Stimulated activated CD8-positive, alpha-beta memory T cell treated with anti-CD3 and anti-CD28 coated beads, Interleukin-15, amount 100 ng/mL, for 4 hours (primary cell): ENCODE measurements at places on chromosomes 3 and 15.

DNA sequence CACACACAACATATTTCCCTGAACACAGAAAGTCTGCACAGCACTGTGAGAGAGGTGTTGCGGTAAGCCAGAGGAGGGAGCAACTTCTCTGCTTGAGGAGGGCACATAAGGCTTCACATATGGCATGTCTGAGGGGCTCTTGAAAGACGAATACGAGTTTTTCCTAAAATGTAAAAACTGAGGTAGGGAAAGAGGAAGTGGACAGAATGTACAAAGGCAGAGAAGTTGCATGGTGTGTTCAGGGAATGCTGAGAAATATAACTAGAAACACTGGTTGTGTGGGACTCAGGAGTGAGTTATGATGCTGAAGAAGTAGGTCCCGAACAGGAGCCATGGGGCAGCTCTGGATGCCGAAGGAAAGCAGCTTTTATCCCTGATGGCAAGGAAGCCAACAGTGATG is 22.8 kb upstream of the ATP8B4 start:
- DNase-seq, result no peak

DNA sequence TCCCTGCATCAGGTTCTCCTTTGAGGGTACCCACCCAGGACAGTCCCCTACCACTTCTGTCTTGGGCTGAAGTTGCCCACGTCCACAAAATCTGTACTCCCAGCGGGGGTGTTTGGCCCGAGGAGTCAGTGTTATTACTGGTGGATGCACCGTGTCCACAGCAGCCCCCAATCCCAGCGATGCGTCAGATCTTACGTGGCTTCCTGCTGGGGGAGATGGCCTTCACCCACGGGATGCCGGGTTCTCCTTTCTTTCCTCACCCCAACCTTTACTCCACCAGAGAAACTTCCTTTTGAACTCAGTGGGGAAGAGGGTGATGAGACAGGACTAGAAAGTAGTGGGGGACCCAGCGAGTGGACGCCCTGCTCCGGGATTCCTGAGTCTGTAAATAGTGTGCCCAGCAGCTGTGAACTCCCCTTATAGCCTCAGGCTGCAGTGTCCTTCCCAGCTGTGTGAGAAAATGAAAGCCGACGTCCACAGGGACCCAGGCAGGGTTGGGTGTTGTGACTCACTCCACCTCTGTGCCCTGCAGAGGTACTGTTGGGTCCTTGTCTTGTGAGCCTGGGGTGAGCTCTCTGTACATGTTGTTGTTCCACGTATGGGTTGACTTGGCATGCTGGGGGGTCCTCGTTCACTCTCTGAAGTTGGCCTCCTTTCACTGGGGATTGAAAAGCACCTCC is 31.5 kb downstream of the CRTAP start:
- no peak for DNase-seq

DNA sequence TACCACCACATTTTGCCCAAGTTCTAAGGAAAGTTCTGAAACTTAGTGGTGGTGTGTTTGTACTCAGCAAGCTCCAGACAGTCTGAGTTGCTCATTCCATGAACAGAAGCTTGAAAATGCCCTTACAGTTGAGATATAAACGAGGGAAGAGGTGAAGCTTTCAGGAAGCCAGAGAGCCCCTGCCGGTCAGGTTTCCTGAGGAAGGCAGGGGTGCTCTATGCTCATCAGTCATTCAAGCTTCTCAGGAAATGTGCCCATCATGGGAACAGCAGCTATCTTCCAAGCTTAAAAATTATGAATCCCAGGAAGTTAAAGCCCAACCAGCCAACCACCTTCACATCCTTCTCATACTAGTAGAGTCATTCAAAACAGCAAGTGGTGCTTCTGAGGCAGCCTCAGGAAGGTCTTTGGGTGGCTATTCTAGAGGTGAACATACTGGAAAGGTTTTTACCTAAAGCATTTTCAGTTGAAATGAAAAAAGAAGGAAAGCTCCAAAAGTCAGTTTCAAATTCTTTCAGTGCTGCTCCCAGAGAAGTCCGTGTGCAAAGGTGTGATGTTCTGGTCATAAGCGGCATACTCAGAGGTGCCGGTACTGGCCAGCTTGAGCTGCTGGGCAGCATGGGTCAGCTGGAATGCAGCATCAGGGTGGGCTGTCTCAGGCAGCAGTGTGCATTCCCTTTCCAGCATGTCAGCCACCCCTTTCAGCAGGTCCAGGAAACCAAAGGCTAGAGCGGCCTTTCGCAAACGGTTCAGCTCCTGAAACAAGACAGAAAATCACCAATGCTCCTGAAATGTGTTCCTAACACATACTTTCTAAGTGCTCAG is 31.8 kb downstream of the INTS14 start:
- no peak for DNase-seq

DNA sequence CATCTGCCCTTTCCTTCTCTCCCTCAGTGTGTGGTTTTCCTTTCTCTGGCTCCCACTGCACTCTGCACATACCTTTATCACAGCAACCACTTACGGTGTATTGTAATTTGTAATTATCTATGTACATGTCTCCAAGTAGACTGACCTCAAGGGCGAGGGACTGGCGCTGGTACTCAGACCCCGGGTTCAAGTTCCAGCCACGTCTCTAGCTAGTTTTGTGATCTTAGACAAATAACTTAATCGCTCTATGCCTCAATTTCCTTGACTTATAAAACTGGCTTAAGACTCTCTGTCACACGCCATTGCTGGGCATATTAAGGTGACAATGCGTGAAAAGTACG is 607 bp upstream of the SENP2 start:
- DNase-seq, result no peak

GRCh38 chr3:183381179-183381578 is 47.2 kb downstream of the MCF2L2 start:
- no peak for DNase-seq

DNA sequence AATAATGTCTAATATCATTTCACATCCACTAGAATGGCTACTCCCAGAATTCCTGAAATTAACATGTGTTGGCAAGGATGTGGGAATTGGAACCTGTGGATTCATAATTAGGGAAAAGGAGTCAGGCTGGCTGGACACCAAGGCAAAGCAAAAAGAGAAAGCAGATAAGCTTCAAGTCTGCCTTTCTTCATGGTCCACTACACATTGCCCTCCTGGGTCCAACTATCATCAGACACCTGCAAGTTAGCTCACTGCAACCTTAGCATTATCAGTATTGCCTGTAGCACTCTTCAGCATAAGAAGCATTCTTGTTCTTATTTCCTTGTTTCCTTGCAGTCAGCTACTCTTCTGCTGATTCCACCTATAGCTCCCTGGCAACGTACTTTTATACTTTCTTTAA is 124.3 kb downstream of the ZNF280D start:
- no peak for DNase-seq

GRCh38 chr3:121809249-121809648 is 25.6 kb downstream of the IQCB1 start:
- no peak for DNase-seq

GRCh38 chr15:32723171-32723948 is 5.6 kb downstream of the GREM1 start:
- no peak for DNase-seq

GRCh38 chr3:31882431-31882830 is 98.6 kb downstream of the OSBPL10 start:
- no peak for DNase-seq

- no peak for DNase-seq
Observed at GRCh38 chr15:31222773-31223341, 103.8 kb upstream of the KLF13 start.

DNA sequence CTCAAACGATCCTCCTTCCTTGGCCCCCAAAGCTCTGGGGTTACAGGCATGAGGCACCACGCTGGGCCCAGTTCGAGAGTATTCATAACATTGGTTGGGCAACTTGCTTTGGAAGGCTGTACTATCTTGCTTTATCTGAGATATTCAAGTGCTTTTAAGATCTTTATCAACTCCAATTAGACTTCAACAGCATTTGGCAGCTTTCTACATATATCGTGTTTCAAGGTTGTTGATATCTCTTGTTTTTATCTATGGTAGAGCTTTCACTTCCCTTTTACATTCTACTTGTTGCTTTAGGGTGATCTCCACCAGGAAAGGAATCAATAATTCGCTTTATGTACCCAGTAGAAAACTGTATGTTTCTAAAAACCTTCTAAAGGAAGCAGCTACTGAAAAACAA is 395.3 kb downstream of the IL5RA start:
- no peak for DNase-seq

DNA sequence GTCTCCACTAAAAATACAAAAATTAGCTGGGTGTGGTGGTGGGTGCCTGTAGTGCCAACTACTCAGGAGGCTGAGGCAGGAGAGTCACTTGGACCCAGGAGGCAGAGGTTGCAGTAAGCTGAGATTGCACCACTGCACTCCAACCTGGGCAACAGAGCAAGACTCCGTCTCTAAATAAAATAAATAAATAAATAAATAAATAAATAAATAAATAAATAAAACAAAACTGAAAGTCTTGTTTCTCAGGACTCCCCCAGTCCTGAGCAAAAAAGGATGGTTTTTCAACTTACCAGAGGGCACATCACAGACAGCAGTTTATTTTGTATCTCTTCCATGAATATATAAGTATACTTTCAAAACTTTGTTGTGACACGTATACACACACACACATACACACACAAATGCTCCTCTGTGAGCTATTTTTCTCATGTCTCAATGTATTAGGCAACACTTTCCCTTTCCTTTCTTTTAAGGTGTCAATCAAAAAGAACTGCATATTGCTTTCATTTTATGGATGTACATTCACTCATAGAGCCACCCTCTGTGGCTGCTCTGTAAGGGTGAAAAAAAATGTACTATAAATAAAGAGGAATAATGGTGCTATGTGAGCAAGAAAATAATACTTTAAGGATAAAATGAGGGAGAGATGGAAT is 54.8 kb upstream of the MITF start:
- DNase-seq, result no peak

- DNase-seq, result no peak
Observed at GRCh38 chr3:149180057-149180573, 41.5 kb downstream of the CP start.

DNA sequence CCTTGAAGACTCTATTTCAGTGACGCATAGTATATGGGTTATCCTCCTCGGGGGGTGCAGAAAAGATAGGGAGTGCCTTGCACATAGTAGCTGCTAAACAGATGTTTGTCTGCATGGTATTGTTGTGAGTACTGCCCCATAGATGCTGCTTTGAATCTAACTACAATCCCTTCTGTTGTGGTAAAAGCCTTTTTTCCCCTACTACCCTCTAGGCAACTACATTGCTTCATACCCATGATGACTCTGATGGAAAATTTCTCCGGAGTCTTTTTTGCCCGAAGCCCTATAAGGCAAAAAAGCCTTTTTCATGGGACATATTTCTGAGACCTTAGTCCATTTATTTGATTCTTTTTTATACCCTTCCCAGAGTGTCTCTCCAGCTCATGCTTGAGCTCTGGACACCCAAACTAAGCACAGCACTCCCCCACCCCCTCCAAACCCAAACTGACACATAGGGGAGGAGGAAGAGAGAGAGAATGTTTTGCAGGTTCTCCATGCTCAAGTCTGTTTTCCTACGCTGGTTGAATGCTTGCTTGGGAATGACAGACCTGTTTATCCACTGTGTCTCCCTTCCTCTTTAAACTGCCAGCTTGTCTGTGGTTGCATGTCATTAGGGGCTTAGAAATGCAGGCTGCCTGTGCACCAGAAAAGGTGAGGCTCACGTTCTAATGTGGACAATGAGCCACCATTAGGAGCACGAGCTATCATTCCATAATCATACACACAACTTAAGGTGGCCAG is 52.9 kb downstream of the LRTM1 start:
- no peak for DNase-seq

GRCh38 chr15:66006986-66007385 is 137.7 kb downstream of the RAB11A start:
- no peak for DNase-seq

DNA sequence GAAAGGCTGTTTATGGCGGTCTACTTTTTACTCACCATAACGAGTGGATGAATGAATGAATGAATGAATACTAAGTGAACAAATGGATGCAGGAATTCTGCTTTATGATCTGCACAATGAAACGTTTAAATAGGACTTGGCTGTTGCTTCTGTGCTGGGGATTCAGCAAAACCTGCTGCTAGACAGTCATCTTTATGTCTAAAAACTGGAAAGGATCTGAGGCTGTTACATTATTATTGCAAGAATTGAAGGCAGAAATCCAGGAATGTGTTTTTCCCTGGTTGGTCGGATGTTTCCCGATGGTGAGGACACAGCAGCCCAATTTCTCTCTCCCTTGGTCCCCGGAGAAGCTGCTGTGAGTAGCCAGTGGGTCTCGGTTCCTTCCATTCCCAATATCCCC is 94.2 kb downstream of the GABRG3 start:
- DNase-seq, result no peak

DNA sequence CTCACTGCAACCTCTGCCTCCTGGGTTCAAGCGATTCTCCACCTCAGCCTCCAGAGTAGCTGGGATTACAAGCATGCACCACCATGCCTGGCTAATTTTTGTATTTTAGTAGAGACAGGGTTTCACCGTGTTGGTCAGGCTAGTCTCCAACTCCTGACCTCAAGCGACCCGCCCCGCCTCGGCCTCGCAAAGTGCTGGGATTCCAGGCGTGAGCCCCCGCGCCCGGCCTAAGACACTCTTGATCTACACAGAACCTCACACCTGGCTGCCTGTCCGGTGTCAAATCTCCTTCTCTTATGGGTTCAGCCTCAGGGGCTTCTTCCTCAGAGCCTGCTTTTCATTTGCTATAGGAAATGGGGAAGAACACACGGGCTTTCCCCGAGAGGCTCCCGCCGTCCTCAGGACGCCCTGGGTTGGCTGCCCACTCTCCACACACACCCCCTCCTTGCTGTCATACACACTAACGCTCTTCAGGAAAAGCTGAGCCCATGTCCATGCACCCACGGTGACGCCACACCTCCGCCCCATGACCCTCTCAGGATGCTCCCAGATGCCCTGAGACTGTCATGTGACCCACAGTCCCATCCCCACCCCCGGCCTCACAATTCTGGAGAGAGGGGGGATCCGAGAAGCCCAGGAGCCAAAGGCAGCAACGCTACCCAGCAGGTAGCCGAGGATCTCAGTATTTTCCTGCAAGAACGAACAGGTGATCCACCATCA is 10.4 kb downstream of the TMEM44 start:
- DNase-seq, result no peak

DNA sequence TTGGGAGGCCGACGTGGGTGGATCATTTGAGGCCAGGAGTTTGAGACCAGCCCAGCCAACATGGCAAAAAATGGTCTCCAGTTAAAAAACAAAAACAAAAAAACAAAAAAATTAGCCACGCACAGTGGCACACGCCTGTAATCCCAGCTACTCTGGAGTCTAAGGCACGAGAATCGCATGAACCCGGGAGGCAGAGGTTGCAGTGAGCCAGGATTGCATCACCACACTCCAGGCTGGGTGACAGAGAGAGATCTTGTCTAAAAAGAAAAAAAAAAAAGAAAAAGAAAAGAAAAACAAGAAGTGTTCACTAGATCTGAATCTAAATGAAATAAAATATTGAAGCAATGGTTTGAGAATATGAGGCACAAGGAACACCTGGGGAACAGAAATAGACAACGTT is 36.7 kb downstream of the SLC9A9 start:
- DNase-seq, result no peak

- no peak for DNase-seq
Observed at GRCh38 chr15:50390554-50391264, 33.5 kb upstream of the USP8 start.

- DNase-seq, result no peak
Observed at GRCh38 chr3:128495435-128495970, 2.5 kb upstream of the GATA2 start.

- DNase-seq, result no peak
Observed at GRCh38 chr3:49470714-49471420, 800 bp downstream of the DAG1 start.

GRCh38 chr15:42876224-42876623 is 44.4 kb downstream of the TTBK2 start:
- no peak for DNase-seq
